ENCODE measurements at places on chromosomes 5 and 9.

GRCh38 chr5:111855356-111855755 is 98.4 kb upstream of the NREP start:
- DNase-seq = no peak
- peaks cover 9% of the 10 kb centered on the region for H3K27me3 ChIP-seq
- H3K4me3 ChIP-seq = no peak overlapping the region
- H3K36me3 ChIP-seq = no peaks in the 10 kb centered on the region
- no peaks in the 10 kb centered on the region for H3K4me1 ChIP-seq

DNA sequence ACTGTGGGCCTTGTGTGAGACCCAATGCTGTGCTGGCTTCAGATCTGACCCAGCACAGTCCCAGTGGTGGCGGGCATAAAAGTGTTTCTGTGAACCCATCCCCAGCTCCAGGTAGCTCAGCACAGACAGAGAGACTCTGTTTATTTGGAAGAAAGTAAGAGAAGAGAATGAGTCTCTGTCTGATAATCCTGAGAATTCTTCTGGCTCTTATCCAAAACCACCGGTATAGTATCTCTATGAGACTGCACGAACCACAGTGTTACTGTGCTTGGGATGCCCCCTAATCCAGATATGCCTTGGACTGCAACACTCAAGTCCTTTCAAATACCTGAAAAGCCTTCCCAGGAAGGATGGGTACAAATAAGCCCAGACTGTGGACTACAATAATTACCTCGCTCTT is 1660.8 kb upstream of the ACO1 start:
- H3K27me3 ChIP-seq = no peaks in the 10 kb centered on the region
- H3K27ac ChIP-seq = no peak overlapping the region
- H3K4me1 ChIP-seq = no peaks in the 10 kb centered on the region

DNA sequence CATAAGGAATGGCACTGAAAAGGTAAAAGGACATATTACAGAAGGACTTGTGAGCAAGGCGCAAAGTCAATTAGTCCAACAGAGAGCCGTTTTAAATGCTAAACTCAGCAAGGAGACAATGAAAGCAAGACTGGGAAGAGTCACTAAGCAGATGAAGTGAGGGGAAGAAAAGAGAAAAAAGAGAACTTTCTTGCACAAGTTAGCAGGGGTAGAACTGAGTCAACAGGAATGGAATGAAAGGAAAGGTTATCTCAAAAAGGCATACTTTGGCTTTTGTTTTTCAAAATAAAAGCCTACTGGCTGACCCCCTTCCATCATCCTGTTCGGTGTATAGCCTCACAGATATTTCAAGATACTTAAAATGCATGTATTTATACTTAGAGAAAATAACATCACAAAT is 75.0 kb downstream of the NR6A1 start:
- peak overlapping the region; percentile 53 for H3K27ac ChIP-seq
- peaks cover 30% of the 10 kb centered on the region for H3K4me1 ChIP-seq
- H3K36me3 ChIP-seq = no peaks in the 10 kb centered on the region
- H3K4me3 ChIP-seq = no peak overlapping the region
- no peaks in the 10 kb centered on the region for H3K27me3 ChIP-seq

- no peaks in the 10 kb centered on the region for H3K36me3 ChIP-seq
- no peaks in the 10 kb centered on the region for H3K27me3 ChIP-seq
- peaks cover 41% of the 10 kb centered on the region for H3K4me1 ChIP-seq
- H3K4me3 ChIP-seq = peak overlapping the region; percentile 99
- H3K27ac ChIP-seq = peak overlapping the region; percentile 100
- no peak for DNase-seq
Observed at GRCh38 chr9:112378328-112379176, 1.4 kb upstream of the HSDL2 start.

DNA sequence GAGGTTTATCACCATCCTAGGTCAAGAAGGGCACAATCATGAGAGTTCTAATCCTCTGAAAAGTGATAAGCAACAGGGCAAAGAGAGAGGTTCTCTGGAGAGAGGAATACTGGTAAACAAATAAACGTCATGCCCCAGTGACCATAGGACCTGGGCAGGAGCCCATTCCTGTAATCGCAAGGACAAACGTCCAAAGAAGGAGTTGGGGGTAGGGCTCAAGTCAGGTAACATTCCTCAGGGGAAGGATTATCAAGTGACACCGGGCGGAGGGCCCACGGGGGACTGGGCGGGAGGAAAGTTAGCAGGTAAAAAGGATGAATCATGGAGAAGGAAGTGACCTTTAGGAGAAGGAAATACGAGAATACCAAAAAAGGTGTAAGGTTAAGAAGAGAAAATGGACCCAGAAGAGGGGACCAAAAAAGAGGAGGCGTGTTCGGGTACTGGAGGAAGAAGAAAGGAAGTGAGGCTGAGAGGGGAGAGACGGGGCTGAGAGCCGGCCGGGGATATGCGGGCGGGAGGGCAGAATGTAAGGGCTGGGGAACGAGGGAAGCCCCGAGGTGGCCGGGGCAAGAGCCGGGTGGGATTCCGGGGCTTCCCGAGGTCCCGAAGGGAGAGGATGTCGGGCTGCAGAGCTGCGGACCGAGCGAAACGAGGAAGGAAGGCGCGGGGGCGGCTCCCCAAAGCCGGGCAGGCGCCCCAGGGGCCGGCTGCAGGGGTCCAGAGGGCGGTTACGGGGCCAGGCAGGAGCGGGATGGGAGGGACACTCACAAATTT is 583 bp downstream of the DIAPH1 start:
- H3K27me3 ChIP-seq = no peaks in the 10 kb centered on the region
- H3K27ac ChIP-seq = peak overlapping the region; percentile 98
- H3K4me1 ChIP-seq = peaks cover 56% of the 10 kb centered on the region
- H3K4me3 ChIP-seq = peak overlapping the region; percentile 100
- H3K36me3 ChIP-seq = peaks cover 34% of the 10 kb centered on the region

DNA sequence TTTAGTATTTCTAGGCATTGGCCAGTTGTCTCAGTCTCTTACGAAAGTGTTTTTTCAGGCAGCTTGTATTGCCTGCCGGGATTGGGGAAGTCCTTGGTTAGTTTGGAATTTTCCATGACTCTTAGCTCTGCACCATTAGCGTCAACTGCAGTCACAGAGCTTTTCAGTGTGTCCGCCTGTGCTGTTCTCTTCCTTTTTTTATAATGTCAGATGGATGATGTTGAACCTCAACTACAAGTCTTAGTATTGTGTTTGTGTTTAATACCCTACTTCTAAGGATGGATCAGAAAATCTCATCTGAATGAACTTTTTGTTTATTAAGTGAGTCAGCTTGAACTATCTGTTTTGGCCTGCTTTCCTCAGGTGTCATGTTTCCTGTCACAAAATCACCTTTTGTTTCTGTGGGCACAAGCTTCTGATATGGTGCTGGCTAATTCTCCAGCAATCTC is 33.1 kb downstream of the ATP6V0E1 start:
- peaks cover 13% of the 10 kb centered on the region for H3K36me3 ChIP-seq
- no peak overlapping the region for H3K27ac ChIP-seq
- H3K4me3 ChIP-seq = no peak overlapping the region

GRCh38 chr9:18447541-18447940 is 26.4 kb upstream of the ADAMTSL1 start:
- H3K4me1 ChIP-seq = no peaks in the 10 kb centered on the region
- DNase-seq = no peak
- no peak overlapping the region for H3K27ac ChIP-seq
- H3K4me3 ChIP-seq = no peak overlapping the region
- H3K27me3 ChIP-seq = peaks cover 4% of the 10 kb centered on the region
- H3K36me3 ChIP-seq = no peaks in the 10 kb centered on the region

DNA sequence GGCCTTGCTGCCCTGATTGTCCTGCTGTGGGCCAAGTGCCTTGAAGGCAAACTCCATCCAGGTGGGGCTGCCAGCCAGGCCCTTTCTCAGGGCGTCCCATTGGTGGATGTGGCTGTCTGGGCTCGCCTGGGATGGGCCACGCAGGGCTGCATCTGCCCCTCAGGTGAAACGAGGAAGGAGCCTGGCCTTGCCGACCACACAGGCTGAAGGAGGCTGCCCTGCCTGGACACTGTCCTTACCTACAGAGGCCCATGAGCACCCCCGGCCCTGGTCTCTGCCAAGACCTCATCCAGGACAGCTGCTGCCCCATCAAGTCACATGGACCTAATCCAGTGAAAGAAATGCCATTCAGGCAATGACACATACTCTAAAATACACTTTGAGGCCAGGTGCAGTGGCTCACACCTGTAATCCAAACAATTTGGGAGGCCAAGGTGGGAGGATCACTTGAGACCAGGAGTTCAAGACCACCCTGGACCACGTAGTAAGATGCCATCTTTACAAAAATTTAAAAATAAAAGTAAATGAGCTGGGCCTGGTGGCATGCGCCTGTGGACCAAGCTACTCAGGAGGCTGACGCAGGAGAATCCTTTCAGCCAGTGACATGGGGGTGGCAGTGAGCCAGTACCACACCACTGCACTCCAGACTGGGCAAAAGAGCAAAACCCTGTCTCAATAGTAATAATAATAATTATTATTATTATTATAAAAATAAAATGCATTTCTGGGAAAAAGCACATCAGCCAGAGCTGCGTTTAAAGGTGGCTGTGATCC is 33.9 kb downstream of the PNPLA7 start:
- H3K36me3 ChIP-seq = no peaks in the 10 kb centered on the region
- no peak overlapping the region for H3K27ac ChIP-seq
- no peaks in the 10 kb centered on the region for H3K27me3 ChIP-seq
- H3K4me3 ChIP-seq = no peak overlapping the region
- DNase-seq = no peak

DNA sequence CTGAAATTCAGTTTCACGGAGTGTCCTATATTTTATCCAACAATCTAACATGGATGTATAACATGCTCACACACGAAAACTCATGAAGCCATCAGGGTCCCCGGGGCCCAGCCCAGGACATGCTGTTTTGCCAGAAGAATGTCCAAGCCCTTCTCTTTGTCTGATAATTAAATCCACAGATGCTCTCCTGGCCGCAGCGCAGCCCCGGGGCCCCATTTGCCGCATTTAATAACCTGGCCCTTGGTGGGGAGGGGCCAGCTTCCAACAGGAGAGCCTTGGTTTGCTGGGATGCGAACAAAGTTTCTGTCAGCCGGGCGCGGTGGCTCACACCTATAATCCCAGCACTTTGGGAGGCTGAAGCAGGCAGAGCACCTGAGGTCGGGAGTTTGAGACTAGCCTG is 30.0 kb downstream of the PLPP7 start:
- no peak overlapping the region for H3K27ac ChIP-seq
- DNase-seq = no peak
- no peak overlapping the region for H3K4me3 ChIP-seq
- H3K36me3 ChIP-seq = no peaks in the 10 kb centered on the region
- H3K27me3 ChIP-seq = no peaks in the 10 kb centered on the region
- H3K4me1 ChIP-seq = no peaks in the 10 kb centered on the region

GRCh38 chr5:124342027-124342471 is 404.4 kb downstream of the ZNF608 start:
- no peaks in the 10 kb centered on the region for H3K4me1 ChIP-seq
- H3K4me3 ChIP-seq = no peak overlapping the region
- no peaks in the 10 kb centered on the region for H3K36me3 ChIP-seq

DNA sequence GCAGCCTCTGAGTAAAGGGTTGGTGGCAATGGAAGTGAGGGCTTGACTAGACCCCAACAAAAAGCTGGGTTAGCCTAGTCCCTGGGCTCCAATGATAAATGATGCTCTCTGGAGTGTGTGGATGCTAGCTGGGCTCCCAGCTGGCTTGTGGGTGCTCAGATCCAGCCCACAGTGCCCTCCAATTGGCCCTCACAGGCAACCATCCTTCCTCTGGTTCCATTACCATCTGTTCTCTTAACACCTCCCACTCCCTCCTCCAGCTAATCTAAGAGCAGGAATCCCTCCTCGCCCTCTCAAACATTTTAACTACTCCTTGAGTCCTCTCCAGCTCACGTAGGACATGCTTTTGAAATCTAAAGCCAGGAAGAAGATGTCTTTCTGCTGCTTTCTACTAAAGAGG is 25.2 kb upstream of the FRMD3 start:
- no peaks in the 10 kb centered on the region for H3K4me1 ChIP-seq
- no peak overlapping the region for H3K4me3 ChIP-seq
- no peak overlapping the region for H3K27ac ChIP-seq
- H3K36me3 ChIP-seq = no peaks in the 10 kb centered on the region

GRCh38 chr5:59272809-59273427 is 620.6 kb downstream of the PDE4D start:
- peaks cover 10% of the 10 kb centered on the region for H3K4me1 ChIP-seq
- DNase-seq = no peak
- H3K4me3 ChIP-seq = no peak overlapping the region
- peaks cover 7% of the 10 kb centered on the region for H3K27me3 ChIP-seq
- no peak overlapping the region for H3K27ac ChIP-seq
